ENCODE measurements at places on chromosomes 4 and X.

DNA sequence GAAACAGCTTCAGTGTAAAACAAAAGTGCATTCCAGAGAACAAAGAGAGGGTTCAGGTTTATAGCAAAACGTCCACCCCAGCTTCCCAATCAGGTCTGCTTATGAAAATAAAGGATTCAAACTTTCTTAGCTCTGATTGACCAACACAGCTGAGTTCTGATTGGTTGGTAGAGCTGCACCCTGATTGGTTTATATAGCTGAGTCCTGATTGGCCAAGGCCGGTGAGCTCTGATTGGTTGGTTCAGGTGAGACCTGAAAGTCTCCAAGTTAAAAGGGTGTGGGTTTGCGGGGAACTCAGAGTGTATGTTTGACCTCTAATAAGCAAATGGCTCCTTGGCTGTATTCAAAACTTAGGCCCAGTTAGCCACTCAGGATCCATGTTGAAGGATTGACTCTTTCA, 20.9 kb downstream of the CLRN2 start:
- DNase-seq: no peak

GRCh38 chr4:77734928-77735327, 84.2 kb downstream of the CNOT6L start:
- peak; percentile 1 for DNase-seq

DNA sequence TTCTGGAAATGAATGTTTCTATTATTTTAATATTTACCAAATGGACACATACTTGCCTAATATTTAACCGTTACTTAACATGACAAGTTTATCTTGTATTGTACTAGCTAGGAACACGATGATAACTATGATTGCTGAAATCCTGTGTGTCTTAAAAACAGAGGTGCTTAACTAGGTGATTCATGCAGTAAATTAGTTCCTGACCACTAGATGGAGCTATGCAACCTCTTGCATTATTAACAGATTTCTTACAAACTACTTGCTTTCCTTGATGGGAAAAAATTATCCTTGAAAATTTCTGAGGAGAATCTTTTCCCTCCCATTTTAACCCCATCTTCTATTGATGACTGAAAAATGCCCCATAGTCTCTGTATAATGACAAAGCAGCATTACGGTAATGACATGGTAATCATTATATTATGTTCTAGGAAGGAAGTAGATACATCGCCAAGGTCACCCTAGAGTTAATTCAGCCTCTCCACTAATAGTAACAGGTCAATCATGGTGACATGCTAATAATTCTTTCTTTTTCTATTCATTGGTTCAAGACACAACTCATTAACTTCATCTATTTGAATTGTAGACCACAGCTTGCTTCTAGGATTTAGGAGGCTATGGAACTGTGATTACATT, 844.2 kb downstream of the RAPGEF2 start:
- DNase-seq: no peak

GRCh38 chrX:68588602-68589371, 58.7 kb upstream of the STARD8 start:
- DNase-seq: no peak

GRCh38 chrX:56503941-56504673, 59.3 kb upstream of the UBQLN2 start:
- DNase-seq: no peak

- peak; percentile 49 for DNase-seq
Measured at GRCh38 chr4:972651-973424, 531 bp downstream of the DGKQ start.

DNA sequence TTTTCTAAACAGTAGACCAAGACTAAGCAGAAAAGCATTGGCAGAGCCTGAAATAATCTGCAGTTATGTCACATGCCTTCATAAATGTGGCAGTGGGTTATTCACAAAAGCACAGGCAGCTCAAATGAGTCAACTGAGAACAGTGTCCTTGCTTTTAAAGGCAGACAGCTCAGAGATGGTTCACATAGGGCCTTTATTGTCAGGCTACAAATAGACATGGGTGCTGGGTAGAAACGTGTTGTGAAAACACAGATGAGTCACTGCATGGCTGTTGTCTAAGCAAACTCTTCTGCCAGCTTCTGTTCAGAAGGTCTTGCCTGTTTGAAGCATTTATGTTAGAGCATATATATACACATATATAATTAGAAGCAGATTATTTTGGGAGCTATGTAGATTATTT, 118.0 kb downstream of the SLC4A4 start:
- no peak for DNase-seq

- no peak for DNase-seq
Measured at GRCh38 chr4:82601242-82602015, 39.6 kb upstream of the TMEM150C start.

GRCh38 chr4:158157412-158157811, 15.4 kb downstream of the GASK1B start:
- DNase-seq: no peak

DNA sequence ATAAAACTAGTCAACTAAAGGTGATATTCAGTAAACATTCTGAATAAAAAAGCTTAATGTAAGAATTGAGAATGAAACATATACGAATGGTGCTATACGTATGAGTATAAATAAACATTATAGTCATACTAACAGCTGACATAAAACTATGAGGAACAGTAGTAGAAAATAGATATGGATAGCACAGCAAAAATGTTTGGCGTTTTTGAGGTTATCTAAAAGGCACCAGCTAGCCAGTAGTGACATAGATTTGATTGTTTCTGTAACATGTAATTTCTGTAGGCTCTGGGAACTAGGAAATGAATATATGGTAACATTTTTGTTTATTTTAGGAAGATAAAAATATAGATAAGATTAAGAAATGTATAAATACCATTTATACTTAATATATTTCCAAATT, 69.3 kb downstream of the SNX25 start:
- DNase-seq: no peak

GRCh38 chr4:69489856-69490255, 5.8 kb downstream of the UGT2B4 start:
- no peak for DNase-seq

GRCh38 chr4:85543832-85544231, 68.9 kb downstream of the ARHGAP24 start:
- no peak for DNase-seq

- DNase-seq: no peak
Measured at GRCh38 chrX:81294101-81294500, 92.2 kb downstream of the SH3BGRL start.

DNA sequence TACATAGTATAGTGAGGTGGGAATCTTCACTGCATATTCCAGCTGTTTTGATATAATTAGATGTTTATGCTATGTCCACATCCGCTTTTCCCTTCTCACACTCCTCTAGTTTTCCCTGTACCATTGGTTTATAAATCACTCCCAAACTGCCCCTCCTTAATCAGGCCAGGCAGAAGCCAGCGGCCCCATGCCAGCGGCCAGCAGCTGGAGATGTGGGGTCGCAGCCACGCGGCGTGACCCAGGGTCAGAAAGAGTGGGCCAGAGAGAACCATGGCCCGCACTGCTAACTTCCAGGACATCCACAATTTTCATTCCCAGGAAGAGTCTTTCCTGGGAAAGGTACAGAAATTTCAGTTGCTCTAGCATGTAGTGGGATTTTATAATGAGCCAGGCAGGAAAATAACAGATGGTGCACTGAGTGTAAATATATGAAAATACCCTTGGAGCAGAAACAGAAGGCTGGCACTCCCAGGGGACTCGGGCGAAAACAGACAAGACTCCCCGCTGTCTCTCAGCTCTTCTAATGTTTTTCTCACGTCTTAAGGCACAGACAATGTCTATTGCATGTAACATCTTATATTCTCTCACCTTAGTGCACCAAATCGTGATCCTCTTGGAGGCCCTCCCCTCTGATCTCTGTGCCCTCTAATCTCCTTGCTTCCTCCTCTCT, 145.9 kb upstream of the ZFP42 start:
- DNase-seq: no peak

DNA sequence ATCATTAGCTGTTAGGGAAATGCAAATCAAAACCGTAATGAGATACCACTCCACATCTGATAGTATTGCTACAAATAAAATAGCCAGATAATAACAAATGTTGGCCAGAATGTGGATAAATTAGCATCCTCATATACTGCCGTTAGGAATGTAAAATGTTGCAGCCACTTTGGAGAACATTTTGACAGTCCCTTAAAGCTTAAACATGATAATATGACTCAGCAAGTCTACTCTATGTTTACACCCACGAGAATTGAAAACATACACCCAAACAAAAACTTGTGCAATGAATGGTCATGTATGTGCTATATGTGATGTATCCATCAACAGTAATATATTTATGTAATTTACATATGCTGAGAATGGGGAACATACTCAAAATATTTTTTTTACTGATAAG, 78.2 kb downstream of the GSTCD start:
- no peak for DNase-seq

GRCh38 chrX:54495814-54496516, at the start of gene FGD1:
Gene FGD1 (minus strand): TSS chrX:54496234. CDS start chrX:54495432, 802 bp downstream.
- peak; percentile 4 for DNase-seq

GRCh38 chr4:83125738-83126141, 11.2 kb upstream of the PLAC8 start:
- DNase-seq: peak; percentile 17

- no peak for DNase-seq
Measured at GRCh38 chr4:115274545-115274944, 161.1 kb upstream of the NDST4 start.

DNA sequence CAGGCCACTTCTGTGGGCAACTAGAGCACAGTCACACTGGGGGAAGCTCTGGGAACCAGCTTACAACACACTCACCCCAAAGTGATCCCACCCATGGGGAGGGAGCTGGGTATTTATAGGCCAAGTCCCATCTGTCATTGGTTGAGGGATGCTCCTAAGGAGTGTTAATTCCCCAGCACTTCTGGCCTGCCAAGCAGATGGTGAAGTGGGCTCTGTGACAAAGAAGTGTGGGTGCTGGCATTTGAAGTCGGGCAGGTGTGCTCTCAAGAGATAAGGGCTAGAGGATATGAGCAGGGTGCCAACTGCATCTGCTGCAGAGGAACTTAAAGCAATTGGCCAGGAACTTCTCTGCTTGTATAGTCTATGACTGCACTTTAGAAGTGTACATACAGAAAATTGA, 30.9 kb downstream of the PTCHD1 start:
- no peak for DNase-seq

- no peak for DNase-seq
Measured at GRCh38 chr4:63618883-63619718, 790.1 kb downstream of the TECRL start.

DNA sequence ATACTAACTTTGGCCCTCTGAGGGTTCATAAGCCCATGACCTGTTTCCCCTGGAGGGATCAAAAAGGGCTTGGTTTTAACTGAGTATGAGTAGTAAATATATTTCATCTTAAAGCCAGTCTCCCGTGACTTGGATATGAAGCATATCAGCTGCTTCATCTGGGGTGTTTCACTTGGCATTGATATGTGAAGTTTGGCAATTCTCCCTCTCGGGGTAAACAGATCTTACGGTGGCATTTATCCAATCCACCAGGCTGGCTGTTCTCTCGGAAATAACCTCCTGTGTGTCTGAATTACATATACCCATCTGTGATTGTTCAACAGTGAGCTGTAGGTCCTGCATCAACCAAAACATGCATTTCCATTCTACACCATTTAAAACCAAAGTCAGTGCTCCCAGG, 130.7 kb downstream of the ADAM29 start:
- no peak for DNase-seq

DNA sequence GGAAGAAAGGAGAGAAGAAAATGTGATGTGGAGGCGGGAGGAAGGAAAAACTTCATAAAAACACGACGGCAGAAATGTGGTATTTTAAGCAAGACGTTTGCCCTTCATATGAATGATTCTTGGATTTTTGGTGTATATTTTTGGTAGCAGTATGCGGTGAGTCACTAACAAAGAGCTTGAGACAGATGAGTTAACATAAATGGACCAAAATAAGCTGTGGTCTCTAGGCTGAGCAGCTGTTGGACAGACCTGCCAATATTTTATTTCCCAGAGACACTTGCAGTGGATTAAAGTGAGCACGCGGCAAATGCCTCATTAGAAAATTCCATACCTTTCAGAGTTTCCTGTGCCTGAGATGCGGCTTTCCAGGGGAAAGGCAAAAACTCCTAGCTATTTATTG, 43.1 kb upstream of the RPS6KA3 start:
- DNase-seq: no peak

Measured in T-helper 22 cell (primary cell).